Mammary microvascular endothelial cell (primary cell): ENCODE measurements at places on chromosomes 7 and 10. TPM values are rescaled to one million over a fixed set of nuclear protein-coding genes. Genes with fewer than 3 reads are reported as not detected.

The GPR15LG gene
- total RNA-seq, result not detected in 2 replicates

The GBX1 gene
- not detected in 2 replicates for total RNA-seq

The C7orf33 gene
- total RNA-seq, result not detected in 2 replicates

The AKR1C8 gene
- total RNA-seq, result not detected in 2 replicates

The PTPRE gene
- 37.0 and 38.5 TPM in 2 replicates for total RNA-seq

The SGCE gene
- 28.1 and 31.9 TPM in 2 replicates for total RNA-seq

The ASB4 gene
- not detected in 2 replicates for total RNA-seq

The PDE1C gene
- total RNA-seq, result 7.2 and 9.5 TPM in 2 replicates

The TMEM225B gene
- total RNA-seq, result 0.15 TPM in 1 of 2 replicates, not detected in the other

The SAP25 gene
- total RNA-seq, result not detected in 2 replicates

The CAMK2B gene
- total RNA-seq, result 0.20 and 0.69 TPM in 2 replicates

The CCL24 gene
- not detected in 2 replicates for total RNA-seq

The GHRHR gene
- not detected in 2 replicates for total RNA-seq

The OR2A5 gene
- total RNA-seq, result not detected in 2 replicates
